ENCODE measurements at places on chromosomes 11 and 22. TPM values are rescaled to one million over a fixed set of nuclear protein-coding genes. Genes with fewer than 3 reads are reported as not detected.

Gene TMPRSS4
- not detected for total RNA-seq

Gene KCNK4
- total RNA-seq: not detected

Gene OR56A1
- not detected for total RNA-seq

Gene SHISAL1
- 0.55 TPM for total RNA-seq

Gene MS4A7
- 13.0 TPM for total RNA-seq

Gene RHOD
- total RNA-seq: 67.6 TPM

Gene CDC42EP1
- total RNA-seq: 14.6 TPM

Gene HPS4
- total RNA-seq: 10.0 TPM

Gene KIRREL3
- total RNA-seq: 0.35 TPM

Gene TMEM191C
- 0.74 TPM for total RNA-seq

Gene PKNOX2
- 7.6 TPM for total RNA-seq

Gene OSBP2
- 16.0 TPM for total RNA-seq

Gene IRF7
- 14.4 TPM for total RNA-seq

Gene KCNE3
- 2.3 TPM for total RNA-seq

Gene AQP11
- 0.87 TPM for total RNA-seq

Gene SYT8
- not detected for total RNA-seq

Gene VWA5A
- total RNA-seq: 2.8 TPM

Gene MMP27
- total RNA-seq: not detected

Gene CCDC73
- not detected for total RNA-seq

Gene EMID1
- 0.40 TPM for total RNA-seq

Gene HSD17B12
- total RNA-seq: 67.8 TPM

Gene MAPK8IP1
- total RNA-seq: 4.4 TPM

Gene CD3G
- 0.27 TPM for total RNA-seq

Gene ARHGAP32
- total RNA-seq: 5.3 TPM

Gene OR52I1
- total RNA-seq: not detected

Gene MYO7A
- total RNA-seq: 4.6 TPM

Gene HORMAD2
- total RNA-seq: not detected

Gene LBHD1
- total RNA-seq: 1.7 TPM

Gene OSBPL5
- total RNA-seq: 15.9 TPM

Gene CREB3L1
- total RNA-seq: 56.0 TPM

Gene PTPRJ
- total RNA-seq: 7.1 TPM

Gene LRRC10B
- total RNA-seq: 0.45 TPM

Gene B4GALNT4
- total RNA-seq: 0.50 TPM

Gene C11orf21
- 66.5 TPM for total RNA-seq

Gene USP2
- 173 TPM for total RNA-seq

Gene OVCH2
- not detected for total RNA-seq

Gene OR4D5
- total RNA-seq: not detected

Gene SMTNL1
- total RNA-seq: not detected

Gene MYBPC3
- 2,596 TPM for total RNA-seq

Gene OR1S2
- total RNA-seq: not detected

Gene LINC01488
- total RNA-seq: not detected

Gene MMP13
- total RNA-seq: not detected

Gene OR5B21
- not detected for total RNA-seq

Gene BTBD10
- total RNA-seq: 19.2 TPM

Gene APOA4
- not detected for total RNA-seq

Gene PC
- total RNA-seq: 5.2 TPM

Gene ACR
- total RNA-seq: not detected
